ENCODE measurements at places on chromosomes 7 and 10.

- DNase-seq: no peak
These were observed 662.7 kb upstream of the POT1 start for GRCh38 chr7:125592331-125592730.

DNA sequence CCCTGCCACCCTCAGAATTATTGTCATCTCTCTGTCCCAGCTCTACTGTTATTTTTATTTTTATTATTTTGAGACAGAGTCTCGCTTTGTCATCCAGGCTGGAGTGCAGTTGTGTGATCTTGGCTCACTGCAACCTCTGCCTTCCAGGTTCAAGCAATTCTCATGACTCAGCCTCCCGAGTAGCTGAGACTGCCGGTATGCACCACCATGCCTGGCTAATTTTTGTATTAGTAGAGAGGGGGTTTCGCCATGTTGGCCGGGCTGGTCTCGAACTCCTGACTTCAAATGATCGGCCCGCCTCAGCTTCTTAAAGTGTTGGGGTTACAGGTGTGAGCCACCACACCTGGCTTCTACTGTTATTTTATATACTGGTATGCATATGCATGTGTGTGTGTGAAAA lies 11.0 kb downstream of the CALHM2 start:
- DNase-seq: no peak

DNA sequence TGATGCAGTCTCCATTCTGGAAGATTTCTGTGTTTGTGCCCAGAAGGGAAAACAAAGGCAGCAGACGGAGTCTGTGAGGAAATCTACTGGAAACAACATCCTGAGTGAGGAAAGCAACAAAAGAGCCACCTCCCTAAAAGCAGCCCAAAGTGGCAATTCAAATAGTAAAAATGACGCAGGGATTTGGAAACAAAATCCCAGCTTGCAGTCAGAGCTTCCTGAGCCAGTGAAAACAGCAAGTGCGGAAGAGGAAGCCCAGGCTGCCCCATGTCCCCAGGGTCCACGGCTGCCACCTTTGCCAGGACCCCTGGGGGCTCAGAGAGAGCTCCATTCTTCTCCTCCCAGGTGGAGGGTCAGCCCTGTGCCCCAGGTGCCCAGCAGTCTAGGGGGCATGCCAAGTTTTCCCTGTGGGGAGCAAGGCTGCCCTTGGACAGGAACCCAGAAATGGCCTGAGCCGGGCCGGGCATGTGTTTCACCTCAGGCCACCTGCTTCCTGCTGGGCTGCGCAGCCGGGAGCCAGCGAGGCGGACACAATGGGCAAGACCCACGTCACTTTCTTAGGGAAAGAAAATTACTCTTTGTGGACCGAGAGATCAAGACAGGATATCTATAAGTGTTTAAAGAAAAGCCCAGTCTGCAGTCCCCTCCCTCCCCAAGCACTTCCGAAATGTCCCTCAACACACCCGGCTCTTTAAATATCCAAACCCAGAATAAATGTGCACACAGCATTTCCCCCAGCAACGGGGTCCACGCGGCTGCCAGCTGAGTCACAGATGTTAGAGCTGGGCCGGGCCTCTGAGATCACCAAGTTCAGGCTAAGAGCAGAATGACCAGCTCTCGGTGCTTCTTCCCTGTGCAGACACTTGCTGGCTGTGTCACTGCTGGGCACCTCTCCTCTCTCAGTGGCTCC lies 231.1 kb downstream of the ARHGAP12 start:
- no peak for DNase-seq

GRCh38 chr7:25647872-25648271 lies 419.6 kb upstream of the NPVF start:
- DNase-seq: no peak

- DNase-seq: no peak
These were observed 478.9 kb downstream of the PTPRN2 start for GRCh38 chr7:158108646-158109293.

DNA sequence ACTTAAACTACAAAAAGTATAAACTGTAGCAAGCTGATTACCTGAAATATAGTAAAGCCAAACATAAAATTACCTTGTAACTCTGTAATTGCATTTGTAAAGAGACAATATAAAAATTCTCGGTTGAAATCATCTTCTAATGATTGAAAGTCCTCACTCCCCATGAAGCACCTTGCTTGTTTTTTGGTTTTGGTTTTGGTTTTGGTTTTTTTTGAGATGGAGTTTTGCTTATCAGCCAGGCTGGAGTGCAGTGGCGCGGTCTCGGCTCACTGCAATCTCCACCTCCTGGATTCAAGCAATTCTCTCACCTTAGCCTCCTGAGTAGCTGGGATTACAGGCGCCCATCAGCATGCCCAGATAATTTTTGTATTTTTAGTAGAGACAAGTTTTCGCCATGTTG lies 33.9 kb upstream of the GPR37 start:
- no peak for DNase-seq

DNA sequence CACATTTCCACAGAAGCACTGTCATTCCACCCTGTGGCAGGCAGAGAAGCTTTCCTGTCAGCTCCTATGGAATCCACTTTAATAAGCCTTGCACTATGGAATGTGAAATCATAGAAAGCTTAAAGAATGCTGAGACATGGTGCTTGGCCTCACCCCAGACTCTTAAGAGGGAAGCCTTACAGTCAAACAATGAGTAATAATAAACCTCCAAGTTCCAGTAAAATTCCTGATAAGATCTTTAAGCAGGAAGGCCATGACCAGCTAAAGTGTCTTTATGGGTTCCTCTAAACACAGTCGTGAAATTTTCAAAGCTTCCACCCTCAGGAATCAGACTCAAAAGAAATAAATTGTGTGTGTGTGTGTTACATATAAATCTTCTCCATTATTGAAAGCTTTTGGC lies 11.9 kb upstream of the TEX36 start:
- DNase-seq: no peak

GRCh38 chr7:131827421-131827820 lies 271.0 kb upstream of the PODXL start:
- no peak for DNase-seq

GRCh38 chr10:132951926-132952325 lies 9.6 kb upstream of the CFAP46 start:
- no peak for DNase-seq

DNA sequence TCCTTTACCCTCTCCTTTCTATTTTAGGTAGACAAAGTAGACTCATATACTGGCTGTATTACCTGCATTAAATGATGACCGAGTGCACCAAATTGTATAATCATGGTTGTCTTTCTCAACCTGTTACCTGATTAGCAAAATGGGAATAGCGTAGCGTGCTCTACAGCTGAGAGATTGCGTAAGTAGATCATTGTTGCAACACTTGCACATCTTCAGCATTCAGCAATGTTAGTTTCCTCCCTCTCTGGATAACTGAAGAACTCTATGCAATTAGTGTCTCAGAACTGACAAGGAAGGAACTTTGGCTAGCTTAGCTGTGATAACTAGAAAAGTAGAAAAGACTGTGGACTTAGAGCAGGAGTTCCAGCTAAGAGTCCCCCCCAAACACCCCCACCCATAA lies 787.4 kb downstream of the PHTF2 start:
- no peak for DNase-seq

DNA sequence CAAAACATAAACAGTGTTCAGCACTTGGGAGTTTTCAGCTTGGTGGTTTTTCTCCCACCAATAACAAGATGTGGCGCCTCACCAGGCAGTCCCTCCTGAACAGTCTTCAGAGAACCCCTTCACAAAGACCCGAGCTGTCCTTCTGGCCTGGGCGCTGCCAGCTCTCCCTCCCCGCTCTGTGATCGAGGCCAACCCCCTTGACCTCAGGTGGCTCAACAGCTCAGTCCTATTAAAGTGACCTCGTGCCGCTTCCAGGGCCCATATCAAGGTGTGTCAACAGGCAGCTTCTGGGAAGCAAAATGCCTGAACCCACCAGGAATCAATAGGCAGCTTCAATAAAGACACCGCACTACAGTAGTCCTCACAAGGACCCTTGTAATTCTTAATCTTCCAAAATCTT lies 63.3 kb downstream of the CHST15 start:
- DNase-seq: no peak

DNA sequence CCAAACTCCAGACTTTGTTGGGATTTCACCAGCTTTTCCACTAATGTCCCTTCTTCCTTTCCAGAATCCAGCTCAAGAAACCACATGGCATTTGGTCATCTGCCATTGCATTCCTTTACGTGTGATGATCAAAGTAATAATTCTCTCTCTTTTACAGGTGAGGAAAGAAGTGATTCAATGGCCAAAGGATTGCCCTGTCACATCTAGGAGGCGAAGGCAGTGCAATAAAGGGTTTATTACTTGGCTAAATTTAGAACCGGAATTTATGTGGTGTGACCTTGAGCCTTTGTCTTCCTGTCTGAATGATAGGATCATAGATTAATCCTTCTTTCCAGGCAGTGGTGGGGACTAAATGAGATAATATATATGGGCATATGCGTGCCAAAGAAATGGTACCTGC lies 58.3 kb upstream of the COBL start:
- no peak for DNase-seq

DNA sequence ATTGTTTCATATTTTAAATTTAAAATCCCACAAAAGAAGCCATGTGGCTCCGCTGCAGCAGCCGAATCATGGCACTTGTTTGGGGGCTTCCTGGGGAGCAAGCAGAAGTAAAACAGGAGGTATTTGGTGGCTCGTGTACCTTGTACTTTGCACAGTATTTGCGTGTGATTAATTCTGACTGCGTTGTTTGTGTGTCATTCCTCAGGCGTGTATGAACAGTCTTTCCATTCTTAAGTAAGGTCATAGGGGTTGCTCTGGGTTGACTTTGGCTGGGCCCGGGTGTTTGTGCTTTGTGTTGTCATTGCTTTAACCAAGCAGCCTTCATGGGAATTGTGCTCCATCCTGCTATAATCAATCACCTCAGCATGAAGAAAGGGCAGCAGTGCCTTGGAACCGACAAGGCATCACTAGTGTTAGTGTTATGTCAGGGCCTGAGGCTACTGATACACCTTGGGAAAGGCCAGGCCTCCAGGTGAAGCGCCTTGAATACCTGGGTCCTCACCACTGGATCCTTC lies 182.4 kb downstream of the ARHGAP21 start:
- no peak for DNase-seq
